ENCODE measurements at places on chromosomes 1 and 21.
A peak's percentile ranks its signal among the peaks of the same experiment; 100 is the strongest.

GRCh38 chr1:153395136-153395685 lies 4.3 kb upstream of the S100A8 start:
- DNase-seq = no peak

DNA sequence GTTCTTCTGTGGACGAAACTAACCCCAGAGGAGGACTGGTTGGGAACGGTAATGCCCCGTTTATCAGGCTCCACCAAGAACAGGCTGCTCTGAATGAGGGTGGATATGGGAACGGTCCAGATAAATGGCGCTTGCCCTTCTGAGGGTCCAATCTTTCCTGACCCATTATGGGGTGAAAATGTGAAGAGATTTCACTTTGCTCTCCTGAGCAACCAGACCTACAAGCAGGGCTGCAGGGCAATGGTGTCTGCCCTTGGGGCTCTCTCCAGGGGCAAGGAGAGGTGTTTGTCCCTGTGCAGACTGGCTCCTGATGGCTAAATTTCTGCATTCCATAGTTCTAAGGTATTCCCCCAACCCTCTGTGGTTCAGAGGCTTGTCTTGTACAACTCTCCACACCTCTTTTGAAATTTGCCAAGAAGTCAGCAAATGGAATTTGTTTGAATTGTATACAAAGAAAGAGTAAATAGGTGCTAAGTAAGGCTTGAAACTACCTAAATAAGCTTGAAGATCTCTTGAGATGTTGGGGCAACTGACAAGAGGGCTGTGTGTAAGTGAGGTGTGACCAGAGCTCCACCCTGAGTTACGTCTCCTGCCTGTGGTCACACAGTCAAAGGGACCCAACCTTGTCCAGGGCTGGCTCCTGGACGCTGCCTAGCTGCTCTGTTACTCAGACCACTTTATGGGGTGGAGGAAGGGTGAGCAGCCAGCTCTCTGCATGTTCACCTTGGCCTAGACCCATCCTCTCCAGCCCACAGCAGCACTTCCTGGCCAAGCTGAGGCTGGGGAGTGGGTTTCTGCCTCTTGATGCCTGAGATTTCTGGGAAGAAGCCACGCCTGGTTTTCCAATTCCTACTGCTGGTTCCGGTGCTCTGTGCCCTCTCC lies 24.8 kb downstream of the SLC2A1 start:
- no peak for DNase-seq

DNA sequence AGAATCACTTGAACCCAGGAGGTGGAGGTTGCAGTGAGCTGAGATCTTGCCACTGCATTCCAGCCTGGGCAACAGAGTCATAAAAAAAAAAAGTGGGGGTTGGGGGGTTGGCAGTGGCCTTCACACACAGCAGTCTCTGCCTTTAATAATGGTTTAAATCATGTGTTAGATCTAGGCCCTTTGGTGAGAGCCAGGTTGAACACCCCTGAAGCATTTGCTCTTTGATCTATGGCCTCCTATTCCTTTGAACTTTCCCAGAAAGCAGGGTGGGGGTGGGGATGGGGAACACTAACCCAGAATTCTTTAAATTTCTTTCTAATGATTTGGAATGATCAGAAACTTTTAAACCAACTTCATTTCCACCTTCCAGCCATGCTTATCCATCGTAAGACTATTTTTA lies 313.0 kb downstream of the KIF26B start:
- no peak for DNase-seq

DNA sequence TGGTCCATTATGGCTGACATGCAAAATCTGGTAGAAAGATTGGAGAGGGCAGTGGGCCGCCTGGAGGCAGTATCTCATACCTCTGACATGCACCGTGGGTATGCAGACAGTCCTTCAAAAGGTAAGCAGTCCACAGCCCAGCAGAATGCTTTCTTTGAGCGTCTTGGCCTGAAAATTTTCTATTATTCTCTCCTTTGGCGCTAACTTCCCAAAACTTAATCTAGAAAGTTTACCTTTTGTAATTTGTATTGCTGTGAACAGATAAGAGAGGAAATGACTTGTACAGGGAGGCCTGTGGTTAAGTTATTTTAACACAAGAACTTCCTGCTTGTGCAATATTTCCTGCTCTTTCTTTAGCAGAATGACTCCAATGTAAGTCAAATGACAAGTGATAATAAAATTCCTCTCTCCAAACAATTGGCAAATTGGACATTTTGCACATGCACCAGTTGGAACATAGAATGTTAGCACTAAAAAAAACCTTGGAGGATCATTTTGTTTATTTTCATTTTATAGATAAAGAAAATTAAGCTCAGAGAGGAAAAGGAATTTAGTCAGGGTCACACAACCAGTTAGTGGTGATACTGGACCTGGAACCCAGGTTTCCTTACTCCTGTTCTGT lies 18.9 kb downstream of the CAP1 start:
- no peak for DNase-seq

- no peak for DNase-seq
Observed at GRCh38 chr1:177174921-177175634, 4.3 kb downstream of the BRINP2 start.

DNA sequence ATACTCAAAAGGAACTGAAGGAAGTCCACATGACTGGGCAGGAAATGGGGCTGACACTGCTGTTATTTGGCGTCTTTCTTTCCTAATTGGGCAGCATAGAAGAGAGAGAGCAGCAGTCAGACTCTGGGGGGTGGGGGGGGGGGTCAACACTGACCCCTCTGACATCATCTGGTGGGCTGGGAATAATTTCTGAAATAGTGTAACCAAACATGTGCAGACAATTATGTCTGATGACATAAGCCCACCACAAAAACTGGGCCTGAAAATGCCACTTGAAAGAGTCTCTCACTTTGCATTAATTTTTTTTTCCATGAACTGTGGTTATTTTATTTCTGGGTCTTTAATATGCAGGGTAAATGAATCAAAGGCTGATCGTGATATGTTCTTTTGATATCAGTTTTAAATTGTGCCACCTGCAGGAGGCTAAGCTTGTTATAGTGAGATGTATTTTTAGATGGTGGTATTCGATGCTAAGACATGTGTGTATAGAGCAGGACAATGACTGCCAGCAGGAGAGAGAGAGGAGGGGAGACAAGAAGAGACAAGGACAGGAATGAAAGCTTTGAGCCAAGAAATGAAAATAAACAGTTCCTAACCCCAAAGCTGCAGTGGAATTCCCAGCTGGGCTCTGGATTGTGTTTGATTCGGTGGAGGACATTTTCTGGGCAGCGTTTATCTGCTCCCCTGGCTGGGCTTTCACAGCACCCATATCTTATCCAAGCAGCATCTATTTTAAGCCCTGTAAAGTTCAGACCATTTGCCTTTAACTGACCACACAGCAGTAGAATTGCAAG lies 264.7 kb downstream of the PBX1 start:
- no peak for DNase-seq

- DNase-seq = no peak
Observed at GRCh38 chr1:228884196-228884595, 148.9 kb downstream of the RHOU start.

DNA sequence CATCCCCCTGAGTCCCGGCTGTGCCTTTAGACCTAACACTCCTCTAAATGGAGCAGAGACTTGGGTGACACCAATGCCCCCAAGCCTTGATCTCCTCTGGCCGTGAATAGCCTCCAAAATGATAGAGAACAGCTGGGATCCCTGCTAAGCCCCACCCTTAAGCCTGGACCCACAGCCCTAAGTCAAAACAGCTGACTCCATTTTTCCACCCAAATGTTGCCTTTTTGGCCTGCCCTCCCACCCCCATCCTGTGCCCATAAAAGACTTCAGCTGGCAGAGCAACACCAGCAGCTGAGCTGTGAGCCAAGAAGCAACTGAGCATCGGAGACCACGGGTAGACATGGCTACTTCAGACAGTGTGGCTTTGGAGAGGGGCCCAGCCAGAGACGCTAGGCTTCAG lies 420.8 kb downstream of the NPHP4 start:
- DNase-seq = no peak

GRCh38 chr1:199954699-199955098 lies 72.8 kb upstream of the NR5A2 start:
- DNase-seq = peak; percentile 60

GRCh38 chr1:236457775-236458174 lies 63.7 kb downstream of the EDARADD start:
- DNase-seq = no peak

DNA sequence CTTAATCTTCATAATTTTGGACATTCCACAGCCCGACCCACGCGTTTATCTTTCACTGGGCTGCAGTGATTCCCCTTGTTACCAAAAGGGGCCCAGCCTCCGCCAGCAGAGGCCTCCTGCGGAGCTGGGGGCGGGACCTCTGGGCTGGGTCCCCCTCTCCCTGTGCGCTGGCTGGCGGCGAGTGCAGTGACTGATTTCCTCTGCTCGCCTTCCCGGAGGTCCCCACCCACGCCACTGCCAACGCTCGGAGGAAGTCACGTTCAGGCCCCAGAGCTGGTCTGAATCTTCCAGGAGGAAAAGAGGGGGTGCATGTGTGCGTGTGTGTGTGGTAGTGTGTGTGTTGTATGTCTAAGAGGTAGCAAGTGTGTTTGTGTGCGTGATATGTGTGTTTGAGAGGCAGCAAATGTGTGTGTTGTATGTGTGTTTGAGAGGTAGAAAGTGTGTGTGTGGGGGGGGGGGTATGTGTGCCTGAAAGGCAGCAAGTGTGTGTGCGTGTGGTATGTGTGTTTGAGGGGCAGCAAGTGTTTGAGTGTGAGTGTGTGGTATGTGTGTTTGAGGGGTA lies 35.0 kb upstream of the JAK1 start:
- no peak for DNase-seq

- no peak for DNase-seq
Observed at GRCh38 chr1:117664314-117664713, 58.5 kb downstream of the TENT5C start.

DNA sequence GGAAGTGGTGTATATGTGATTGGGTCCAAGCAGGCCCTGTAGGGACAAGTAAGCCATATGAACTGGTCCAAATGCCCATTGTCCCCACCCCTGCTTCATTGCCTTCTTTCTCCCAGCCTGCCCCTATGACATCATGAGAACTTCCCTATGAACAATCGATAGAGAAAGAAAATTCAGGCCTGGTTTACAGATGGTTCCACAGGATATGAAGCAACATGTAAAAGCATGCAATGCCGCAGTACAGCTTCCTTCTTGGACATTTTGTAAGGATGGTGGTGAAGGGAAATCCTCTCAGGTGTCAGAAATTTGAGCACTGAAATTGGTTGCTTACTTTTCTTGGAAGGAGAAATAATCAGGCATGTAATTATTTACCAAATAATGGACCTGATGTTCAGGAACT lies 581.7 kb downstream of the MRPL39 start:
- no peak for DNase-seq

DNA sequence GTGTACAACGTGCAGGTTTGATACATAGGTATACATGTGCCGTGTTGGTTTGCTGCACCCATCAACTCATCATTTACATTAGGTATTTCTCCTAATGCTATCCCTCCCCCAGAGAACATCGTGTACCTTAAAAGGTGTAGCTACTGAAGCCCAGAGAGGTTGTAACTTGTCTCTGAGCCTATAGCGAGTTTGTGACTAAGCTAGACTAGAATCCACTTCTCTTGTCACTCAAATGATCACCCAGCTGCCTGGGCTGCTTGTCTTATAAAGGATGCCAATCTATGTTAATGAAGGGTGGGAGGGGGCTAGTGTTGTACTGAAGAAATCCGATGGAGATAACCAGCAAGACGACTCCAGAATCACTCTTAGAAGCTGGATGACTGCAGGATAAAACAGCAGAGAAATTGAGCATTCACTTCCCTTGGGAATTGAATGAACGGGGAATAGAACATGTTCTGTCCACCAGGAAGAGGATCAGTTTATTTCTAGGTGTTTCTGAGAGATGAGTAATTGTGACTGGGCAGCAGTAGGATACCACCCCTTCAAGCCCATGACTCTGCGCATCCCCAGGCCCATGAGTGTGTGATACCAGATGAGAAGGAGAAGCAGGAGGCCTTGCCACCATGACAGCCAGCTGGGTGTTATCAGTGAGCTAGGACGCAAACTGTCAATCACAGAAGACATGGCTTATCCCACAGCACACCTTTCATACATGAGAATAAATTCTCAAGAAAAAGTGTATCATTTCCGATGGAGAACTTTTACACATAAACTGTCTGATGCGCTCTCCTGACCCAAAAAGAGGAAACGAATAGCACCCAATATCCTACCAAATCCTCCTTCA lies 390.4 kb downstream of the NTNG1 start:
- DNase-seq = peak; percentile 23

DNA sequence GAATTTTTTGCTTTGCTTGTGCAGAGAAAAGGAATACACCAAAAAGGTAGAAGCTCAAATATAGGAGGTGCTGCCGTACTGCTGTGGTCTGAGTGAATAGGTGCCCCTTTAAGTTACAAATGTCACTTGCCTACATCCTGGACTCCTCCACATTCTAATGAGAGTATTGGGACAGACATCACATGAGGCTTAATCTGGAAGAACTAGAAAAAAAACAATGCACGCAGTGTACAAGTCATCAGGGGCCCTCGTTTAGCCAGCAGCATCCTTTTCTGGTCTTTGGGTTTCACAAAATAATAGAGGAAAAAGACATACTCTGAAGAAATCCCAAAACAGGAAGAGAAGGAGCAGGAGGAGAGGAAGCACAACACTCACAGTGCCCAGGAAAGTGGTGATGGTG lies 89.3 kb downstream of the SLC44A5 start:
- peak; percentile 26 for DNase-seq

GRCh38 chr1:213374369-213374768 lies 323.3 kb downstream of the RPS6KC1 start:
- DNase-seq = peak; percentile 89

GRCh38 chr1:233024199-233024598 lies 73.8 kb downstream of the NTPCR start:
- DNase-seq = no peak

- DNase-seq = no peak
Observed at GRCh38 chr21:46151261-46151988, 4.0 kb downstream of the FTCD start.

GRCh38 chr1:230591678-230592077 lies 50.6 kb upstream of the COG2 start:
- no peak for DNase-seq

- no peak for DNase-seq
Observed at GRCh38 chr1:1376551-1377226, 1.7 kb upstream of the AURKAIP1 start.

- DNase-seq = peak; percentile 90
Observed at GRCh38 chr1:12143631-12144155, 23.1 kb upstream of the TNFRSF1B start.

GRCh38 chr1:67771152-67771551 lies 62.1 kb downstream of the GNG12 start:
- no peak for DNase-seq

DNA sequence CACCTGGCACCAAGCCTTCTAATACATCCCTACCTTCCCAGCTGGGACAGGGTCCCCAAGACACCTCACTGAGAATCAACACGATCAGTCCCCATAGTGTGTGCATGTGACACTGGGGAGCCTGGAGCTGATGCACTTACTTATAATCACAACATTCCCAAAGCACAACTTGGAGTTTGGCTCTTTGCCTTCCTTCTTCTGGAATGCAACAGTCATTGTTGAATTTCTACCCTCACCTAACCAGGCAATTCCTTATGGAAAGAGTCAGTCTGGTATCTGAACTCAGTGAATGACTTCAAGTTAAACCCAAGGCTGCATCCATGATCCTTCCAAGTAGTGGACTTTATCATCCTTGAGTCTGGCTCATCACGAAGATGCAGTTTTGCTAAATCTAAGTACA lies 86.1 kb downstream of the DSCAM start:
- no peak for DNase-seq

Measured in SK-MEL-5 (cell line).